ENCODE measurements at places on chromosomes 16 and 17.

- no peak for DNase-seq
Observed at GRCh38 chr16:86019446-86020047, 120.6 kb downstream of the IRF8 start.

DNA sequence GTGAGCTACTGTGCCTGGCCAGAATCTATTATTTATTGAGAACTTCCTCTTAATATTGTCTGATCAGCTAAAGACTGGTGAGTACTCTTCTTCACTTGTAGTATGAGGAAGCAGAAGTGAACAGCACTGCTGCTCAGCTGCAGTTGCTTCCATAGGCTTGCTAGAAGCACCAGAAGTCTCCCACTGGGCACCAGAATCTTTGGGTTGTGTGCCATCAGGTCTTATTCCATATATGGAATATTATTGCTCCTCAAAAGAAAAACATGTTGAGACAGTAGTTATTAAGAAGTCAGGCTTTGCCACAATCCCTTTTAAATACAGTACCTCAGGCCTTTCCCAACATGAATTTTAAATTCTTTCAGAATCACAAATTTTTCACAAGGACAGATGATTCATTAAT lies 17.2 kb downstream of the SNTB2 start:
- no peak for DNase-seq

DNA sequence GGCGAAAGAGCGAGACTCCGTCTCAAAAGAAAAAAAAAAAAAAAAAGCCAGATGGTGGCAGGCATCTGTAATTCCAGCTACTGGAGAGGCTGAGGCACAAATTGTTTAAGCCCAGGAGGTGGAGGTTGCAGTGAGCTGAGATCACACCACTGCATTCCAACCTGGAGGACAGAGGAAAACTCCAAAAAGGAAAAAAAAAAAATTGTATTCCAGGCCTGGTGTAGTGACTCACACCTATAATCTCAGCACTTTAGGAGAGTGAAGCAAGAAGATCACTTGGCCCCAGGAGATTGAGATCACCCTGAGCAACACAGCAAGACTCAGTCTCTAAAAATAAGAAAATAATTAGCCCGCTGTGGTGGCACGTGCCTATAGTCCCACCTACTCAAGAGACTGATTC lies 20.1 kb downstream of the HBQ1 start:
- no peak for DNase-seq

GRCh38 chr16:27721531-27722181 lies 171.7 kb downstream of the KATNIP start:
- DNase-seq: no peak

GRCh38 chr16:84718-85406 lies 6.8 kb downstream of the MPG start:
- DNase-seq: peak; percentile 86

GRCh38 chr16:87733190-87733589 lies 32.6 kb downstream of the KLHDC4 start:
- no peak for DNase-seq

GRCh38 chr16:66020642-66021041 lies 345.8 kb upstream of the CDH5 start:
- no peak for DNase-seq

- DNase-seq: no peak
Observed at GRCh38 chr16:68786685-68787418, 49.8 kb downstream of the CDH1 start.

DNA sequence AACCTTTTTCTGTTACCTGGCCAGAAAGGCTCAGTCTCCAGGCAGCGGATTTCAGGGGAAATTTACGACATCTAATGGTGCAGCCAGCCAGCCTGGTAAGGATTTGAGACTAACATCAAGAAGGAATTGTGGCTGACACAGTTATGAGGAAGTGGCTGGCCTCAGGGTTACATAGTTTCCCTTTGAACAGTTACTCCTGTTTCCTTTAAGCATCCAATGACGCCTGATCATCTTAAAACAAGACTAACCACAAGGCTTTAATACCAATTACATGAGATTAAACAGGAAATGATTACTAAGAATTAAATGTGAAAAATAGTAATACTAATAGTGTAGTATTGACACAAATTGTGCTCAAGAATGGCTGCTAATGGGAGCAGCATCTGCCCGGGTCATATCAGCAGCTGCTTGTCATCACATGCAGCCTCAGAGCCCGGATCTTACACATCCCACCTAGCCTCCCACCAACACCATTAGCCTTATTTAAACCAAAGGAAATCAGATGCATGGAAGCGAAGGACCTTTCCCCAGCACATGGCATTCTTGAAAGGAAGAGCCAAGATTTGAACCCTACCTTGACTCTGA lies 431.8 kb downstream of the PMP22 start:
- no peak for DNase-seq

DNA sequence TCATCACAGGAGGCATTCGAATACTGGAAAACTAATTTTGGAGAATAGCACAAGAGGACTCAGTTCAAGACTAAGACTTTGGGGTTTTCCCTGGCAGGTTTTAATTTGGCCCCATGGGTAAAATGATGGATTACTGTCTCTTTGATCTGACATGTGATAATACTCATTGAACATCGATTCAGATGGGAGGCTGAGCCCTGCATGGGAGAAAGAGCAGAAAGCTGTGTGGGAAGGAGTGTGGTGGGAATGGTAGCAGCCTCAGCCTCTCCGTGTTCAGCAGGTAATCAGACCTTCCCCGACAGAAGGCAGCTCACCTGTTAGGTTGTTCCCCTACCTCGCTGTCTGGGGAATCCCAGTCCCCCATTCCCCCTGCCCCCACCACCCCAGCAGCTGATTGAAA lies 124.7 kb upstream of the TNRC6C start:
- DNase-seq: no peak

- DNase-seq: no peak
Observed at GRCh38 chr16:57196286-57196685, 10.2 kb downstream of the RSPRY1 start.

DNA sequence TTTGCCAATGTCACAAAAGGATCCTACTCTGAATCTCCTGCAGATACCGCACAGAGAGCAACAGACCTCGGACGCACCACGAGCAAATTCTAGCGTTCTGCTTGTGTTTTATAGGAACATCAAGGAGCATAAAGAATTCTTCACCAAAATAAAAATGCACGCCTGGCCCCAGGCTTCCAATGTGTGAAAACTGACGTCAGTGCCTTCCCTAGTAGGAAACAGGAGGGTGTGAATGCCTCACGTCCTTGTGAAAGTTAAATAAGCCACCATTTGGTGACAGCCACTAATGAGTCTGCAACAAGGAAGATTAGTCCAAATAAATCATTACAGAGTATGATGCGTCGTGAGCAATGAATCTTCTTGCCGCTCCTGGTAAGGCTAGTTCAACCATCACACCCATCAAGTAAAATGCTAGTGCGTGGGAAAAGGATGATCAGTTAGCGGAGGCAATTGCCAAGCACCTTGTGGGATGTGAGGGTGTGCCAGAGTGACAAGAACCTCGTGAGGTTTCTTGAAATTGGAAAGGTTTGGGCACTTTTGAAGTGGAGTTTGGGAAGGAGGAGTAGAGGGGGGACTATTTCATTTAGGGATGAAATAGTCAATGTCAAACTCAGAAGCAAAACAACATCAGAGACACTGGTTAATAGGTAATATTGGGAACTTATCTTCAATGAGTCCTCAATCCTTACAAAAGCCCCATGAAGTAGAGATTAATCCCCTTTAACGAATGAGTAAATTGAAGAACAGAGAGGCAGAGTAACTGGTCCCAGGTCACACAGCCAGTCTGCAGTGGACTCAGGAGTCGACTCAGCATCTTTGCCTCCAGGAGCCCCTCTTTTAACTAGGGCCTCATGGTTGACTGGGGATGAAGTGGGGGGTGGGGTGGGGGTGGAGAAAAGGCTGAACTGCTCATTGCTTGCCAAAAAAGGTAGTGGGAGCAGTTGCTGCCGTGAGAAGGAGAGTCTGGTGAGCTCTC lies 238.8 kb downstream of the SLC39A11 start:
- DNase-seq: no peak

GRCh38 chr16:12240036-12240435 lies 263.5 kb downstream of the SNX29 start:
- no peak for DNase-seq

GRCh38 chr17:82486231-82487094 lies 27.9 kb downstream of the NARF start:
- DNase-seq: no peak

DNA sequence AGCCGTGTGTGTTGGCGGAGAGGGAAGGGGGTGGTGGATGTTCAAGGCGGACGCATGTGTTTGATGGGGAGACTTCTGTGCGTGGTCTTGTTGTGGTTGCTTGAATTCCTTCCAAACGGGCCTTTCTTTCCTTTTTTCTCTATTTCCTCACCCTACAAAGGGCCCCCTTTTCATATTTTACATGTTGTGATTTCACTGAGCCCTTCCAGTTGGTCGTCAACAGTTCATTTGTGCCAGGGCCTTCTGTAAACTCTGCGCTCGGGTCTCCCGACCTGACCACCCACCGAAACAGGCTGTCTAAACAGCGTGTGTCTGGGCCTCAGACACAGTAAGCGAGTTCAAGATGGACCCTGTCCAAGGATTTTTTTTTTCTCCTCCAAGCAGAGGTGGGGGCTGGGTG lies 228.4 kb downstream of the IRF8 start:
- no peak for DNase-seq

DNA sequence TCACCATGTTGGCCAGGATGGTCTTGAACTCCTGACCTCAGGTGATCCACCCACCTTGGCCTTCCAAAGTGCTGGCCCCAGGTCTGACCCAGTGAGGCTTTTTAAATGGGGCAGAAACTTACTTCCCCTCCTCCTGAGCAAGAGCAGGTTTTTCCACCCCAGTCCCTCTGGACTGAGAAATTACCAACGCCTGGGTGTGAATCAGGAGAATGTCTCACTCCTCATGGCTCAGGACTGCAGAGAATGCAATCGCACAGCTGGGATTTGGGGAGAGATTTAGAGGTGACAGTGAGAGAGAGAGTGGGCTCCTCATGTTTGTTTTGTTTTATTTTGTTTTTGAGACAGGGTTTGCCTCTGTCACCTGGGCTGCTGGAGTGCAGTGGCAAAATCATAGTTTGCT lies 203.6 kb downstream of the RAB11FIP4 start:
- DNase-seq: no peak

GRCh38 chr17:33647956-33648355 lies 354.9 kb upstream of the ASIC2 start:
- DNase-seq: no peak

Data from stimulated activated naive CD8-positive, alpha-beta T cell treated with anti-CD3 and anti-CD28 coated beads, Interleukin-15, amount 100 ng/mL, for 72 hours (primary cell).